ENCODE measurements at places on chromosomes 7 and 10. TPM values are rescaled to one million over a fixed set of nuclear protein-coding genes. Genes with fewer than 3 reads are reported as not detected.

PCGF5 gene
- total RNA-seq = 34.0 TPM

- no peak for DNase-seq
Measured at GRCh38 chr10:64573623-64574325, 1052.6 kb downstream of the REEP3 start.

- DNase-seq = no peak
Measured at GRCh38 chr7:4604456-4604940, 77.6 kb upstream of the FOXK1 start.

- no peak for DNase-seq
Measured at GRCh38 chr10:115003396-115003795, 65.4 kb downstream of the TRUB1 start.

- peak; percentile 39 for DNase-seq
Measured at GRCh38 chr10:104127411-104127810, 5.4 kb downstream of the SFR1 start.

DNA sequence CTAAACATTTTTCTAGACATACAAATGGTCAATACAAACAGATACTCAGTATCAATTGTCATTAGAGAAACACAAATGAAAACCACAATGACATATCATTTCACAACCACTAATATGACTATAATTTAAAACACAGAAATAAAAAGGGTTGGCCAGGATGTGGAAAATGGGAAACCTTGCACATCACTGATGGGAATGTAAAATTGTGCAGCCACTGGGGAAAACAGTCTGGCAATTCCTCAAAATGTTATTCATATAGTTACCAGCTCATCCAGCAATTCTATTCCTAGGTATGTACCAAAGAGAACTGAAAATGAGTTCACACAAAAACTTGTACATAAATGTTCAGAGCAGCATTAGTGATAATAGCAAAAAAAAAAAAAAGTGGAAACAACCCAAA lies 106.1 kb upstream of the LRRTM3 start:
- DNase-seq = no peak

CHN2 gene
- total RNA-seq = not detected

DNA sequence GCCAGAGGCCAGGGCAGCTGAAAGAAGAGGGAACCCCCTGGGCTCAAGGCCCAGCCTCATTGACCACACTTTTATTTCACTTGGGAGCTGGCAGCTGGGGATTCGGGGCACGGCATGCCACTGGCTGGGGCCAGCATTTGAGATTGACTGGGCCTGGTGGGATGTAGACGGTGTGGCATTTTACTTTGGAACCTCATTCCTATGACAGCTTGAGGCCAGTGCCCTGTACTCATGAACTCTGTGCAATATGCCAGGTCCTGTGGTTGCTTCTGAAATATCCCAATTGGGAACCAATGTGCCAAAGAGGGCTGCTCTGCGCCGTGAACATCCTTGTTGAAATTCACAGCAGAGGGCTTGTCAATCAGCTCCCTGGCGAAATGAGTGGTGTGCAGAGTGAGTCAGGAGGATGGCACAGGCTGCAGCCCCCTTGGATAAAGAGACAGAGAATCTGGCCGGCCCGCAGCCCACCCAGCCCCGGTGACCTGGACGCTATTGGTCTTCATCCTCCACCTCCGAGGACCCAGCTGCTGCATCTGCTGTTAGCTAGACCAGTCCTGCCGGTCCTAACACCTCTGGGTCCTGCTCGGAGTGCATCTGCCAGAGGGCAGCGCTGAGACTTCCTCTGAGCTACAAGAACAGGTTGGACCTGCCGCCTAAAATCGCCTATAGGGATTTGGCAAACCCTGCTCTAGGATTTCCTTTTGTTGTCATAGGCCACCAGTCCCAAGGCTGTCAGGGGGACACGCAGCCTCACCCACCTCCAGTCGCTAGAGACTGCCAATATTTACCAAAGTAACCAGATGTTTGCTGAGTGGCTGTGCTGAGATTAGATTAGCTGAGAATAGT lies 58.0 kb downstream of the PRKAG2 start:
- DNase-seq = no peak

GRCh38 chr10:11434324-11434723 lies 177.1 kb downstream of the USP6NL start:
- DNase-seq = no peak

GRCh38 chr7:139043823-139044812 lies 8.3 kb upstream of the ZC3HAV1L start:
- no peak for DNase-seq

DNA sequence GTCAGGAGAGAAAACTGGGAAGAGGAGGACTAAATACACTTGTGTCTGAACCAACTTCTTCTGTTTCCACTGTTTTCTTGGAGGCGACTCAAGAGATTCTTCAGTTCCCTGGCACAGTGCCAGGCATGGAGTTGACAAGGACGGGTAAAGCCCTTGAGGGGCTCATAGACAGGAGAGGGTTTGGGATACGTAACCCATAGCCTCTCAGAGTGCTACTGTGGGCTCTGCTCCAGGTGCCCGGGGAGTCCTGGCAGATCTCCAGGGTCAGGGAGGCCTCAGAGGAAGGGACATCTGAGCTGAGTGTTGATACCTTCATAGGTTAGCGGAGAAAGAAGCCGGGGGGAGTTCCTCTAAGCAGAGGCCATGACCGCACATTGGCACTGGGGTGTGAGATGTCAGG lies 42.0 kb downstream of the GALNT17 start:
- no peak for DNase-seq

DNA sequence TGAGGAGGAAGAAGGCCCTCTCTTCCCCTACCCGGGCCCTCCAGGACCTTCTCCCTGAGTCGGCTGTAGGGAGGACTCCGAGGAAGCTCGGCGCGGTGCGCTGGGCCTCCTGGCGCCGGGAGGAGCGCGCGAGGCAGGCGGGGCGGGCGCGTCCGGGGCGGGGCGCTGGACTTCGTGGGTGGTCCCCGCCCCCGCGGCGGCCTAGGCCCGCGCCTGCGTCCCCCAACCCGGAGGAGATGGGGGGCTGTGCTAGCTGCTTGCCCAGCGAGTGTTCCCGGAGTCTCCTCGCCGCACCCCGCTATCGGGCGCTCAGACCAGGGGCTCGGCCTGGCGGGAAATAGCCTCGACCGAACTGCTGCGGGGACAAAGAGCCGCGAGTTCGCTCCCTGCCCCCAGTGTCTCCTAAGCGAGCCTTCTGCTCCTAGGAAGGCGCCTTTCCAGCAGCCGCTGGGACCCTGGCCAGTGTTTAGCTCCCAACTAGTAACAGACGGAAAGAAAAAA lies 19.2 kb upstream of the SMO start:
- DNase-seq = no peak
